ENCODE measurements at places on chromosomes 16 and 17. TPM values are rescaled to one million over a fixed set of nuclear protein-coding genes. Genes with fewer than 3 reads are reported as not detected.

DNA sequence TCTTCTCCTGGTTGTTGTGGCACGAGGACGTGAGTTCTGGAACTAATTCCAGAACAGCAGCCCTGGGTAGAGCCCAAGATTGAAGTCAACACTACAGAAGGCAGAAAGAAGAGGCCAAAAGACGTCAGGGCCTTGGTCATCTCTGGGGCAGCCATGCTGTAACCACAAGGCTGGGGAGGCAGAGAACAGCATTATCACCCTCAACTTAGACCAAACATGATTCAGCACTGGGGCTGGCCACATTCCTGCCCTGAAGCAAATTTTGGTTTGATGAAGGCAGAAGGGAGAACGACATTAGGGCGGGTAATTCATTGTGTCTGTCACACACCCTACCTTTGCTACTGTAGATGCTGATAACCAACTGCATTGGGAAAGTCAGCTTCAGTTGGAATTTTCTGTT, 9.7 kb upstream of the ALOX15B start:
- no peak for DNase-seq

DNA sequence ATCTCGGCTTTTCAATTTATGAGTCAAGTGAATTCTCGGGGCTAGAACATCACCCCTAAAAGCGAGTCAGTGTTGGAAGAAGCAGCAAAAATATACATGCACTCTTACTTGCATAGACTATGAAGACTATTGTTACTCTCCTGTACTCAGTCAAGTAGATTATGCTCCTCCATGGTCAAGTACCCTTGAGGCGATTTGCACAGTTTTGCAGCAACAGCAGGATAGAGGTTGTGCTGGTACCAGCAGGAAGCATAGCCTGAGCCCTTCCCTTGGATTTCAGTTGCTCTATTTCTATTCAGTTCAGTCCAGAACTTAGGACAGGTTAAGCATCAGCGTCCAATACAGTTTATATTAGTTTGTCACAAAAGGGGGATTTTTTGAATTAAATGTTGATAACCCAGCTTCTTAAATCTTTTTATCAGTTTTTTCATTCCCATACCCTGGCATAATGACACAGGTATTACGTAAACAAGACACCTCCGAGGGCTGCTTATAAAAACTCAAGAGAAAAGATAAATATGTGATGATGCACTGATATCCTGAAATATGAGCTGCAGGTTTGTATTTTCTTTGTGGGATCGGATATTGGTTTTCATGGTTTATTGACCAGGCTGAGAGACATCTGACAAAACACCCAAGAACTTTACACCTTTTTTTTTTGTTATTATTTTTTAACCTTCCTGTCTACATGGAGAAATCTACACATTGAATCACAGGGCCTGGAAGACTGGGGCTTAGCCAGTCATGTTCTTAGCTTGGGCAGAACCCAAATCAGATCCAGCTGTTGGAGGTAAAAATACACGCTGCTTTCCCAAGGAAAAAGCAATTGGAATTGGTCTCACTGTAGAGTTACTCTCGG, 144.1 kb downstream of the PITPNC1 start:
- no peak for DNase-seq

DNA sequence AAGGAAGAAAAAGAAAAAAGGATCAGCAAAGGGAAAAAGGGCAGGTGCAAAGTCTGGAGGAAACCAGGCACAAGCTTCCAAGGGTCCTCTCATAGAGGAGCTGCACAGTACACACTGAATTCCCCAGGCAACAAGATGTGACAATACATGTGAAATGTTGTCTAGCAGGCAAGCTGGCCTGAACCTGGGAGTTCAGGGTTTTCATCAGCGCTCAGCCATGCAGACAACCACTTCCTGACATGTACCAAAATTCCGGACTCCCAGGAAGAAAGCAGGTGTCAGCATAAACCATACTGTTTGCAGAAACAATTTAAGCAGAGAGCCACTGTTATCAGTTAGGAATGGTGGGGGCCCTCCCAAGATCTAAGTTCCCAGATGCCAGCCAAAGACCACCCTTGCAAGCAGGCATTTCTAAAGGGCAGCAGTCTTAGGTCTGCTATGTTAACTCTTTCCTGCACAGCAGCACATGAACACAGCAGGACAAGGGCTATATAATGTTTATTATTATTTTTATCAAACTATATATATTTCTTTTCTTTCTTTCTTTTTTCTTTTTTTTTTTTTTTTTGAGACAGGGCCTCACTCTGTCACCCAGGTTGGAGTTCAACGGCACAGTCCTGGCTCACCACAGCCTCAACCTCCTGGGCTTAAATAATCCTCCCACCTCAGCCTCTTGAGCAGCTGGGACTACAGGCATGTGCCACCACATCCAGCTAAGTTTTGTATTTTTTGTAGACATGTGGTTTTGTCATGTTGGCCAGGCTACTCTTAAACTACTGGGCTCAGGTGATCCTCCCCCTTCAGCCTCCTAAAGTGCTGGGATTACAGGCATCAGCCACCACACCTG, 10.1 kb downstream of the TK2 start:
- DNase-seq, result no peak

RCVRN gene
- total RNA-seq, result not detected

- DNase-seq, result no peak
Measured at GRCh38 chr17:58161566-58161965, 5.2 kb upstream of the OR4D2 start.

- DNase-seq, result no peak
Measured at GRCh38 chr16:84532291-84532724, 27.8 kb upstream of the MEAK7 start.

GRCh38 chr17:79843474-79843815, 4.2 kb upstream of the CBX4 start:
- no peak for DNase-seq

TP53TG3C gene
- total RNA-seq, result not detected

DNA sequence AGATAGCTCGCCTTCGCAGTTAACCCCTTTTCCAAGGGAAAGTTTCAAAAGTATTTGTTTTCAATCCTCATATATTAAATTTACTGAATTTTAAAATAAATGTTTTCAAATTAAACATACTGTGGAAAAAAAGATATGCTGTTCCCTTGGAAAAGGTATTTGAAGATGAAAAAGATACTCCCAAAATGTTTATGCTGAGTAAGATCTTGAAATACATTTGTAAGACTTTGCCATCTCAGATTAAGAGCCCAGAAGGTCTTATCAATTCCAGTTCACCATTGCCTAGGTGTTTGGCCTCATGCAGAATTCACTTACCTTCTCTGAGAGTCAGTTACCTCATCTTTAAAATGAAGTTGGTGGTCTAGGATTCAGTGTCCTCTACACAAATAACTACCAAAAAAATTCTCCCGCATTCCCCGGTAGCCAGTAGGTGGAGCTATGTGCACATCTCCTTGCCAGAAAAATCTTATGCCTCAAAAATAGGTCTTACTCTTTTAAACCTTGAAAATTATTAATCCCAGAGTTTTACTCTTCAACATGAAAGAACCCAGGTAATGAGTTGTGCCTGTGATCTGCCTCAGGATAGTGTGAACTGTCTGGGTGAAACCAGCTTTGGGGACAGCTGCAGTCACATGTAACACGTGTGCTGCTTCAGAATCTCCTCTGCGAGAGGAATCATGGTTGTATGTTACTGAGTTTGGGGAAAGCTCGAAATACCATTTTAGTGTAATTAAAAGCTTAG, 178.3 kb downstream of the MRTFB start:
- DNase-seq, result peak; percentile 67

DNA sequence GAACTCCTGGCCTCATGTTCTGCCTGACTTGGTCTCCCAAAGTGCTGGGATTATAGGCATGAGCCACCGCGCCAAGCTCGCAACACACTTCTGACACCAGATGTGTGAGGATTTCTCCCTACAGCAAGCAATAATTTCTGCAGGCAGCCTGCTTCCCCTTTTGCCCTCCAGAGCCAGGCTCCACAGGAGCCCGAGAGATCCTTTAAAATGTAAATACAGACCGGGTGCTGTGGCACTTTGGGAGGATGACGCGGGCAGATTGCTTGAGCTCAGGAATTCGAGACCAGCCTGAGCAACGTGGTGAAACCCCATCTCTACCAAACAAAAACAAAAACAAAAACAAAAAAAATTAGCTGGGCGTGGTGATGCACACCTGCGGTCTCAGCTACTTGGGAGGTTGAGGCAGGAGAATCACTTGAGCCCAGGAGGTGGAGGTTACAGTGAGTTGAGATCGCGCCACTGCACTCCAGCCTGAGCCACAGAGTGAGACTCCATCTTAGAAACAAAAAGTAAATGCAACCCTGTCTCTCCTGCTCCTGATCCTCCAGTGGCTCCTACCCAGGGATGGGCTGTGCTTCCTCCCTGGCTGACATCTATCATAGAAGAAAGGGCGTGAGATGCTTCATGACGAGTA, 14.7 kb downstream of the C16orf96 start:
- no peak for DNase-seq
